Spleen (tissue), 13 donors: ENCODE measurements at places on chromosomes 4 and X.

GRCh38 chr4:56803471-56803870, 18.0 kb downstream of the SPINK2 start:
- DNase-seq, result no peak

DNA sequence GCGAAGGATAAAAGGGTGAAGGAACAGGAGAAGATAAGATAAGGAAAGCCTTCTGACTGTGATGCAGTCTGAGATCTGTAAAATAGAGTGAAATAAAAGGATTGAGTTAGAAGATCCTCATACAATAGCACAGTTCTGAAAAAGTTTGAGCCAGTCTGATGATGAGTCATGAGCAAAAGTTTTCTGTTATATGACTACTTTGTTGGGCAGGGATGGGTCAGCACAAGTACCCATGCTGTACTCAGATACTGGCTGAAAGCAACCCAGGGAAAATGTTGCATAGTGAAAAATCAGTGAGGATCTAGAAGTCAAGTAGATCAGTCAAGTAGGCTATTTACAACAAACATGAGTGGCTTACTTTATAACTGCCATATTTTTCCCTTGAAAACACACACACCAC, 253.5 kb downstream of the PCDH10 start:
- no peak for DNase-seq

DNA sequence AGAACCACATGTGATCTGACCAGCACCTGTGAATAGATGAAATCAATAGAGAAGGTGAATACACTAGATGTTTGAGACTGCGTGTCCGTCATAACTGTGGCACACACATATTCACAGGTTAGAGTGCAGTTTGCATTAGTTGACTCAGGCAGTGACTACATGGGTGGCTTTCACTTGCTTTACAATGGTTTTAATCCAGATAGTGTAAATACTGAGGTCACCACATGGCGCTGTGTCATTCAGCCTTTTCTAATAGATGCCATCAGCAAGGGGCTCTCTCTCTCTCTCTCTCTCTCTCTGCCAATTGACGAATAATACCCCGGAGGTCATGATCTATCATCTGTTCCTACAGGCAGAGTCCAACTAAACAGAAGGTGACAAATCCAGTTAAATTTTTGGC, 30.7 kb upstream of the FGF13 start:
- DNase-seq, result no peak

- no peak for DNase-seq
These were observed 79.4 kb downstream of the CEP135 start for GRCh38 chr4:56028165-56028564.

GRCh38 chr4:143882892-143883291, 22.5 kb downstream of the GYPE start:
- no peak for DNase-seq

DNA sequence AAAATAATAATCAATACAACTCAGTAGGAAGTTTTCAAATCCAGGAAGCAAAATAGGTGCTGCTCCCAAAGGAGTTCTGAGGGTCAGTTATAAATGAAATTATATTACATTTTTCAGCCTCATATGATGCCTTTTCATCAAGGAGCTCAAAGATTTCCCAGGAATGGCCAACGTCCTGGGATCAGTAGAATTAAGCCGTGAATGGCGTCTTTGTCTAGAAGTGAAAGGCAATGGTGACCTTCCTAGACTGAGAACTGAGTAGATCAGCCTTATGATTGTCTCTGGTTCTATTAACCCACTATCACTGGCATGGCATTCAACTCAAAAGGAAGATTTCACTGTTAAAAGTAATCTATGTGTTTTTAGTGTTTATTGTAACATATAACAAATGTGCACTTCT, 74.4 kb downstream of the ENOX2 start:
- DNase-seq, result no peak

DNA sequence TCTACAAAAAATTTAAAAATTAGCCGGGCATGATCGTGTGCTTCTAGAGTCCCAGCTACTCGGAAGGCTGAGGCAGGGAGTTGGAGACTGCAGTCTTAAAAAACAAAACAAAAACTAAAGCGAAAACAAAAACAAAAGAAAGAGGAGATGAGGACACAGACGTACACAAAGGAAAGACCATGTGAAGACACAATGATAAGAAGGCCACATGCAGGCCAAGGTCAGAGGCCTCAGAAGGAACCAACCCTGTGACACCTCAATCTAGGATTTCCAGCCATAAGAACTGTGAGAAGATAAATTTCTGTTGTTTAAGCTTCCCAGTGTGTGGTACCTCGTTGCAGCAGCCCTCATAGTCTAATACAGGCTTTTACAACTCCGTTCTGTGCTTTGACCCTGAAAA, 177.0 kb upstream of the ATP6AP2 start:
- DNase-seq, result no peak

DNA sequence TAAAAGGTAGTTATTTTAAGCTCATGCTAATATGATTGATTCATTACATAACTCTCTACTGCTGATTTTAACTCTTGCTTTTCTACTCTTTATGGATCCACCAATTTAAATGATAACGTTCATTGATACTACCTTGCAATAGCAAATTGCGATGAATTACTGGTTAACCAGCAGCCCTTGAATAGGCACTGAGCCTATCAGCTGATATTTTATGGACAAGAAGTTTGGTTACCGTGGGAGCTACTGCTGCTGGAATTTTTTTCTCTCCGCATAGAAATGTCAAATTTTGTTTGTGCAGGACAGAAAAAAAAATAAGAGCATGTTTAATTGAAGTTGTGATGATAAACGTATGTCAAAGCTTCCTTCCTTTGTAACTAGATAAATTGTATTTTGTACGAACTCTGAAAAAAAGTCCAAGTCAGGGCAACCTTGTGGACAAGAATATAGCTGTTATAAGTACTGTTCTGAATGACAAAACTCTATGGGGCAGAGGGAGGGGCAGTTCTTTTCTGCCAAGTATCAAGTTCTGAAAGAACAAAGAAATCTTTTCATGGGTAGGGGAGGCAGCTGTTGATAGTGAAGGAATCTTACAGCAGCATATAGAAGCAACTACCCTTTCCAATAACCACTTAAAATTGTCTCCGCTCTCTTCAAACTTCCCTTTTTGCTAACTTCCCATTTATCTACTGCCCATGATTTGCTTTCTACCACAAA, 434.9 kb upstream of the PABPC4L start:
- DNase-seq, result no peak

DNA sequence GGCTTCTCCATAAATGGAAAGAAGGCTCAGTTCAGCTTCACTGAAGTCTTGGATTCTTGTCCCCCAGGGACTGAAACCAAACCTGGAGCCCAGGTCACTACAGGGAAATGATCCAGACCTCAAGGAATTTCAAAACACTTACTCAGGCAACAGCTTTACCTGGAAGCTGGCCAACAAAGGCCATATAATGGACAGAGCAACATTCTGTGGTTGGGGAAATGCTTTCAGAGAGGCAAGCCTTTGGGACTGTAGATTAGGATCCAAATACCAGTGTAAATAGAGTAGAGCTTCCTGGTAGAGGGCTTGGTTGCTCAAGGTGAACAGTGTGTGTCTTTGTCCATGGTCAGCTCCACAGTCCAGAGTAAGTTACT, 57.0 kb upstream of the PROM1 start:
- no peak for DNase-seq

DNA sequence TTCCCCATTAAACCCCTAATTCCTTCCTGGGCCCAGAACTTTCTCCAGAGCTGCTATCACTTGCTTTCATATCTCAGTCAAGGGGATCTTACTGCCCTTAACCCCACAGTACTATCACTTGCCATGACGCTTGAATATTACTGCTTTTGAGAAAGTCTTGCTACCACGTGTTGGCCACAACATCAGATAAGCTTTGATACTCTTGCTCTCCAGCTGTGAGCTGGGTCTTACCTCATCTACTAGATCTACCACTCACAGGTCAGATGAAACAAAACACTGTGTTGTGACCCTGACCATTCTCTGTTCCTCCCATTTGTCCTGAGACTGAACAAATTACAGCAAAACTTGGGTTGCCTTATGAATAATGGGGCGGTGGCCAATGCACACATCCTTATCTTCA, 12.1 kb upstream of the TAPT1 start:
- no peak for DNase-seq

- DNase-seq, result no peak
These were observed 153.4 kb downstream of the FSTL5 start for GRCh38 chr4:162010362-162010761.

DNA sequence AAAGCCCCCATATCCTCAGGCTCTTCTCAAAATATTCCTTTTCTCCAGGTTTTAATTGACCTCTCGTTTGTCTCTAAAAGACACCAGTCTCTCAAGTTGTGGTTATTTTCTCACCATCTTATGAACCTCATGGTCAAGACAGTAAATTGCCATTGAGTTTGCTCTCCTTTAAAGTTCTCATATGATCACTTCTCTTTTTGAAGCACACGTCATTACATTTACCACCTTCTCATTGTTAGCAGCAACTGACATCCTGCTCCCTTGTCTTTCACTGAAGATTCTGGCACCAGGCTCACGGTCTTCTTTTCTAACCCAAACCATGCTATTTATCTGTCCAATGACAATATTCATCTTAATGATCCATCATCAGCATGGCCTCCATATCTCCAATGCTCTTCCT, 324.2 kb downstream of the TMA16 start:
- DNase-seq, result no peak

GRCh38 chr4:107615809-107616208, 104.2 kb downstream of the PAPSS1 start:
- DNase-seq, result no peak

DNA sequence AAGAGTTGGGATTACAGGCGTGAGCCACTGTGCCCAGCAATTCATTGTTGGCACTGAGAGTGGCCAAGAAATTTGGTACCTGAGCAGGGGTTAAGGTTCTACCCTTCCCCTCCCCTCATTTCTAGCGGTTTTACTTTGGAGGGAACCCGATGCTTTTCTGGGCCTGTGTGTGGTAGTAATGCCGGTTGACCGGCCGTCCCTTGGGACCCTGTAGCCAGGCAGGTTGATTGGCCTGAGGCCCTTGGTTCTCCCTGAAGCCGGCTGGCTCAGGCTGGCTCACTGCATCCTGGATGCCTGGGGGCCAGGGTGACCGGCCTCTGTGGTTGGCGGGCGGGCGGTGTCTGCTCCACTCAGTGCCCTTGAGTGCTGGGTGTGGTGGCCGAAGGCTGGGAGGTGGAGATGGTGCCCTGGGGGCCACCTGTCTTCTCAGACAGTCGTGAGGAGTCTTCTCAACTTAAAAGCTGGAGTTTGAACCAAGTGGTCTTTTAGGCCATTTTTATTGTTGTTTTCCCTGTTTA, 45.6 kb downstream of the RGS12 start:
- no peak for DNase-seq

- no peak for DNase-seq
These were observed 154.2 kb upstream of the FRG1 start for GRCh38 chr4:189786447-189786846.

GRCh38 chr4:181908168-181908567, 335.0 kb upstream of the TENM3 start:
- DNase-seq, result no peak

DNA sequence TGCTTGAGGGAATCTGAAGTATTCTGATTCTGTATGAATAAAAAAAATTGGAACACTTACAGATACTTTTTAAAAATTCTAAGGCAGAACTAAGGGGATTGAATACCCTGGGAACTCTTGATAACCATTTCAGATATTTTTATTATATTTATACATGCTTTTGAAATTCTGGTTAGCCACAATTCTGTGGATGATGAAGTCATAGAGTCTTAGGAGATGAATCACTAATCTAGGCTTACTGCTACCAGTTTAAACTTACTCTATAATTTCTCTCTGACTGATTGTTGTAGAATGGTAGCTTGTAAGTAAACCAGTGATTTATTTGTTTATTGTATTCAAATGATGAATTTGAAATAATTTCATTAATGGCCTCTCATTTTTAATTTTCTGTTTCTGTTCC, 11.4 kb upstream of the SLAIN2 start:
- DNase-seq, result no peak

GRCh38 chrX:125153621-125154020, 166.1 kb upstream of the TEX13C start:
- no peak for DNase-seq

DNA sequence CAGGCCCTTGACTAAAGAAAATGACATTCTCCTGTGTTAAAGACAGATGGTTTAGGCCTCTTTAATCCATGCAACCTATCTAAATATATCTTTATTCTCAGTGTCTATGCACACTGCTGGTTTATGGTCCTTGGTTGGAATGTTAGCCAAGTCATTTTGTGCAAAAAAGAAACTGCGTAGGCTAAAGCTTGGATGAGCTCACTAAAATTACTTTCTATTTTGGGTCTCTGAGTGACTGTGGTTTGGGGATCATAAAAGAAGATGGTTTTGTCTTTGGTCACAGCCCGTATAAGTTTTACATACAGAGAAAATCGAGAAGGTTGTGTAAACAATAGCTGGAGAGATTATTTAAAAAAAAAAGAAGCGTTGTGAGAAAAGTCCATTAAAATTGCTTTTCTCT, 443.6 kb downstream of the UBE2NL start:
- DNase-seq, result no peak

DNA sequence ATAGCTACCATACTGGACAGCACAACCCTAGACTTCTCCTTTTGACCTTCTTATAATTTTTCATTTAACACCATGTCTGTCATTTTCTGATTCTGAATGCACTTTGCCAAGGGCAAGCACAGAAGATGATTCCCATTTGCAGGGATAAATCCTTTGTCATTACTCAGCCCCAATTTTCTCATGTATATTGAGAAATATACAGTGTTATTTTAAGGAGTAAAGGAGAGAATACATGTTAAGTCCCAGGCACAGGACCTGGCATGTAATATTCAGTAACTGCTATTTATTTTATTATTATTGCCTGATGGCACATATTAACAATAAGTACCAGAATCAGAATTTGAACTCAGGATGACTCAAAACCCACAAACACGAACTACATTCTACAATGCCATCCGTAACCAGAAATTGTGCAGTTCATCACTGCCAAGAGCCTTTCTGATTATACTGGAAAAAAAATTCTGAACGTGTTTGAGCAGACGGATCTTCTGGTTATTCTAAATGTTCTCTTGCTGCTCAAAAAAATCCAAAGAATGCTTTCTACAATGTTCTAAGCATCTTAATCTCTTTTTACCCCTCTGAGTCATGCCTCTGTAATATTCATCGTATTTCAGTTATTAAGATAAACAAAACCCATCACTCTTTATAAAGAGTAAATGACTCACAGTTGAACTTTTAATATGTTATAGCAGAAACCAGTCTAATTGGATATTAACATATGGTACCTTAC, 170.0 kb downstream of the MID1 start:
- no peak for DNase-seq

GRCh38 chr4:185748901-185749390, 63.0 kb downstream of the SORBS2 start:
- DNase-seq, result no peak

GRCh38 chrX:133337250-133337649, 78.0 kb downstream of the GPC4 start:
- no peak for DNase-seq

- peak; percentile 100 for DNase-seq
These were observed at the start of gene GTPBP6 for GRCh38 chrX:318739-319578. GTPBP6 (minus strand) TSS chrX:318796; CDS start chrX:318787, 9 bp downstream.

GRCh38 chrX:49761481-49761880, 65.7 kb upstream of the PAGE1 start:
- no peak for DNase-seq
